ENCODE measurements at places on chromosomes 2 and 18.

- DNase-seq, result no peak
Measured at GRCh38 chr2:11410101-11410500, 55.9 kb downstream of the E2F6 start.

DNA sequence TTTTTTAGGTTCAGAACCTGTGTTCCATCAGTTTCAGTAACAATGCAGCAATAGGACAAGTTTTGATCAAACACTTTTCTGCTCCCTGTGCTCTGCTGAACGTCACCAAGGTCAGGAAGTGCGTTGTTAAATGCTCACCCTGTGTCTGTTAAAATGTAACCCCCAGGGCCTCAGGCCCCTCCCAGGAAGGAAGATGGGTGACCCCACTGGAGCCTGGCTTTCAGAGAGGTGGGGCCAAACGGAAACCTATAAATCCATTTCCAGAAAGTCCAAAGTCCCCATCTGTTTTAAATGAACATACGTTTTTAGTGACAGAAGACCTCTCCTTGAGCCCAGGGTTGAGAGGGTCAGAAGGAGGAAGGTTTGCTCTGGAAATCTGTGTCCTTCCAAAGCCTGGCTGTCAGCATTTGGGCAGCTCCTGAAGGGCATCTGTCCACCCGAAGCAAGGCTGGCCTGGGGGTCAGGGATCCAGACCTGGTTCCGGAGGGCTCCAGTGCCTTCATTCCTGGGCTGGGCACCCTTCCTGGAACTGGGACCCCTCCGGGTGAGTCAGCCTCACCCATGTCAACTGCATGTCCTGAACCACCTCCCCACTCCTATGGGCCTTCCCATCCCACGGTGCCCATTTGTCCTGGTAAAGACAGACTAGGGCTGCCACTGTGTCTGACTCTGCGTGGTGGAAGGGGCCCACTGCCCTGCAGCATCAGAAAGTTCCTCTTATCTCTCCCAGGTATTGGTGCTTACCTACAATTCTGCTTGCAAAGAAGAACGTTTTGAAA lies 117.4 kb upstream of the COPS8 start:
- no peak for DNase-seq

GRCh38 chr2:120220756-120221155 lies 2.4 kb downstream of the TMEM185B start:
- DNase-seq, result no peak

DNA sequence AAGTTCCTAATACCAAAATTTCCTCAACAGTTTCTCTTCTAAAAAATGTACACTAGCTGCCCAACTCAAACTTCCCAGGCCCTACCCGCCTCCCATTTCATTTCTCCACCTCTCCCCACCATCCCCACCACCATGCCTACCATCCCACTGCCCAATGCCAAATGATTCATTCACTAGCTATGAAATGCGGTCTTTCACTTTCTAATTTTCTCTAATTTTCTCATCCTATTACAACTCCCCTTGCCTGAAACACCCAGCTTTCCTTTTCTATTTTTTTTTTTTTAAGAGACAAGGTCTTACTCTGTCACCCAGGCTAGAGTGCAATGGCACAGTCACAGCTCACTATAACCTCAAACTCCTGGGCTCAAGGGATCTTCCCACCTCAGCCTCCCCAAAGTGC lies 38.4 kb downstream of the KIDINS220 start:
- no peak for DNase-seq

GRCh38 chr18:697800-698199 lies 14.6 kb downstream of the ENOSF1 start:
- DNase-seq, result no peak

GRCh38 chr2:136331226-136331625 lies 213.3 kb upstream of the CXCR4 start:
- DNase-seq, result no peak

DNA sequence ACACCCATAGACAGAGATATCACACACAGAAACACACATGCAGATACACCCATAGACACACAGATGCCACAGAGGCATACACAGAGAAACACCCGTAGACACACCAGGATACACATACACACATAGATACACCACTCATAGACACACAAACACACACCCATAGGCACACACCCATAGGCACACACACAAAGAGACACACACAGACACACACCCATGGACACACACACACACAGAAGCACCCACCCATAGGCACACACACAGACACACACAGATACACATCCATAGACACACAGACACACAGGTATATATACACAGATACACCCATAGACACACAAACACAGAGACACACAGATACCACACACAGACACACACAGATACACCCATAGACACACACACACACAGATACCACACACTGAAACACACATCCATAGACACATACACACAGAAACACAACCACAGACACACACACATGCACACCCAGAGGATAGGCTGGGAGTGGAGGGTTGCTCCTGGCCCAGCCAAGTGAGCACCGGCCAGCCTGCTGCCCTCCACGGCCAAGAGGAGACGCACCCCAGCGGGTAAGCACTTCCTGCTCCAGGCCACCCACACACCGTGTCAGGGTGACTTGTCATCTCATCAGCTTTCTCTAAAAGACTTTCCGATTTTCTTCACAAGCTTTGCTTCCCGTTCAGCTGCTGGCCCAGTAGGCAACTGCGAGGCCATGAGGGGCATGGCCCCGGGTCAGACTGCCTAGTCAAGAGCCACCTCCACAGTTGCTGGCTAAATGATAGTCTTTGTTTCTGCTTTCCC lies 14.1 kb upstream of the CNNM3 start:
- DNase-seq, result no peak

- no peak for DNase-seq
Measured at GRCh38 chr2:1586923-1587840, 157.1 kb downstream of the PXDN start.

DNA sequence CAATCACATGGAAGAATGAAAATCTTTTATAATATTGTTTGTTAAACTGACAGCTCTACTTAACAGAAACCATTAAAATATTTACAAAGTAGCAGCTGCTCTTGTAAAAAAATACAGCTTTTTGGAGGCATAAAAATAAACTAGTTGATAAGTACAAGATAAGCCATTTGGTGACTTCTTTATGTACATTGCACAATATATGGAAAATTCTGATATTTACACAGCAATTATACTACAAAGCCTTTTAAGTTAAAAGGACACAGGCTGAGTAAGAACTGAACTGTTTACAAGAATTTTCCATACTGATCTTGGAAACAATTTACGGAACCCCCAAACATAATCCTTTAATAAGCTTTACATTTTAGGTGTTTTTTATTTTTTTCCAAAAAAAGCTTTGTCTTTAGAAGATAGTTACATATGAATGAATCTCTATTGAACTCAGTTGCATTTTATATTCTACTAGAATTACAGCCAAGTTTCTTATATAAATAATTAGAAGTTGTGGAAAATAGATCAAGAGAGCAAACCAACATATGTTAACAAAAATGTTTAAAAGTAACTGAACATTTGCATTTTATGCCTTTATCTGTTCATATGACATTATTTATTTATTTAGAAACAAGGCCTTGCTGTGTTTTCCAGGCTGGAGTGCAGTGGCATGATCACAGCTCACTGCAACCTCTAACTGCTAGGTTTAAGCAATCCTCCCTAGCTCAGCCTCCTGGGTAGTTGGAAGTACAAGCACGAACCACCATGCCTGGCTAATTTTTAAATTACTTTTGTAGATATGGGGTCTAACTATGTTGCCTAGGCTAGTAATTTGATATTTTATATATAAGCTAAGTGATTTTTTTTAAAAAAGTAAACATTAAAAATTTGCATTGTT lies 142.5 kb downstream of the OTX1 start:
- DNase-seq, result no peak

DNA sequence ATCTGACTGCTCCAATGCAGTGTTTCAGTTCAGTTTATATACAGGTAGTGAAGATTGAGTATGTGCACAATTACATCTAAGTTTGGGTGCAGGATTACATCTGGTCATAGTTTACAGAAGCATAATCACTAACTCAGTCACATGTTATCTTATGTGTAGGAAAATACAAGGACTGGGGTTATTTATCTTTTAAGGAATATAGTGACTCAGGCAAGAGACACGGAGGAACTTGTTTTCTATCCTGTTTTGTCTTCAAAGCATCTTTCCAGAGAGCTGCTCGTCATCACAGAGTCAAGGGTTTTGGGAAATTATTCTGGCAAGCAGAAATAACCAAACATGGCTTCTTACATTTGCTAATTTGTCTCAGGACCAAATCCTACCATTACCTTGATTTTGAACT lies 1371.5 kb upstream of the TMEFF2 start:
- no peak for DNase-seq

- no peak for DNase-seq
Measured at GRCh38 chr18:76445275-76445674, 49.8 kb downstream of the ZNF516 start.

Data from NCI-H2227 treated with DMSO at 0.1 percent for 48 hours (cell line).